GM23248 (cell line): ENCODE measurements at places on chromosomes 6 and 20. TPM values are rescaled to one million over a fixed set of nuclear protein-coding genes. Genes with fewer than 3 reads are reported as not detected.
A peak's percentile ranks its signal among the peaks of the same experiment; 100 is the strongest.

DNA sequence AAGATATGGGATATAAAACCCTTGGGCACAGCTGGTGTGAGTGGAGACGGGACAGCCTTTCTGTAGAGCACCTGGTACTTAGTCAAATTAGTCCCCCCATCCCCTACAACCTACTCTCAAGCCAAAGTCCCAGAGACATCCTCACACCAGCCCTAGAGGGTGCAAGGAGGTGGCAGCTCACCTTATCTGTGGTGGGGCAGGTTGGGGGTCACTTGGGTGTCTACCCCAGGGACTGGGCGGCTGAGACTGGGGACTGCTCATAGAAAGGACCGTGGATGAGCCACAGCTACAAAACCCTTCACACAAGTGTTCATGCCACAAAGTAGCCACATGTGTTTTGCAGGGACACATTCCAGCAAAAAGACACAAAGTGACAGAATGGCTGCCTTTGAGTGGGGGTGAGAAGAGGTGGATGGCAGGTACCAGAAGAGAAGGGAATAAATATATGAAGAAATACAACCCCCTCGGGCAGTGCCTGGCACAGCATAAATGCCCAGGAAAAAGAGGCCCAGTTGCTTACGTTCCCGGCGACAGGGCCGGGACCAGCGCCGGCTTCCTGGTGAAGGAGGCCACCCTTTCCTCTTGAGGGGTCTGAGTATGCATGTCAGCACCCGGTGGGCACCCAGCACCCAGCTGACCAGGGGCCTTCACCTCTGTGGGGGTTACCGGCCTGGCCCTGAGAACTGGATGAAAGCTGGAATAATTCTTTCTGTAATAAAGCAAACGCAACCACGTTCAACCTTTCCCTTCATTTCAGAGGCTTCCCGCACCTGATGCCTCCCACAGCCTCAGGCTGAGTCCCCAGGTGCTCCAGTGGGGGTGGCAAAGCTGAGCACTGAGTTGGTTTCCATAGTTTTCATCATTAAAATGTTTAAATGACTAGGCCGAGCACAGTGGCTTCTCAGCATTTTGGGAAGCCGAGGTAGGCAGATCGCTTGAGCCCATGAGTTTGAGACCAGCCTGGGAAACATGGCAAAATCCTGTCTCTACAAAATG, 14.4 kb upstream of the CEBPB start:
- H3K27me3 ChIP-seq: no peaks in the 10 kb centered on the region
- no peak for DNase-seq
- no peak overlapping the region for H3K27ac ChIP-seq
- H3K4me1 ChIP-seq: 0 out of 2 replicates have a peak, but pooled peaks cover 4% of the 10 kb centered on the region

The BPIFA2 gene
- total RNA-seq: not detected in 2 replicates

DNA sequence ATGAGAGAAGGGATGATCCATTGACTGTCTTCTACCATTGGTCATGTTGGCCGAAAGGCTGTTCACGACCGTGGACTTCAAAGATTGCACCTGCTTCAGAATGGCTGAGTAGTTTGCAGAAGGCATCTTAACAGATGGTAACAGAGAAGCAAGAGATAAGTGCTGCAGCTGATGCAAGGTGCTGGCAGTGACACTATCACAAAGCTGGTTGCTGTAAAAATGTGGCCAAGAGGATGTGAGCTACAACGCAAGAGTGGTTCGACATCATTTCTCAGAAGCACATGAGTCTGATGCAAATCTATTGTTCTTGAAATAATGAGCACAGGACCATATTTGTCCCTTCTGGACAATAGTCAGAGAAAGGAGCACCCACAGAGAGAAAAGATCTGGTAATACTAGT, 27.0 kb upstream of the ANKEF1 start:
- H3K4me3 ChIP-seq: no peak overlapping the region
- H3K27me3 ChIP-seq: 0 out of 2 replicates have a peak, but pooled peaks cover 3% of the 10 kb centered on the region
- H3K27ac ChIP-seq: no peak overlapping the region

GRCh38 chr6:39568896-39569295, 156.3 kb downstream of the KIF6 start:
- DNase-seq: peak; percentile 84
- H3K27ac ChIP-seq: no peak overlapping the region
- no peaks in the 10 kb centered on the region for H3K36me3 ChIP-seq
- H3K4me3 ChIP-seq: no peak overlapping the region
- peaks cover 28% of the 10 kb centered on the region for H3K4me1 ChIP-seq

GRCh38 chr6:51398064-51398705, 579.5 kb downstream of the TFAP2B start:
- H3K4me3 ChIP-seq: no peak overlapping the region
- H3K27ac ChIP-seq: no peak overlapping the region
- no peaks in the 10 kb centered on the region for H3K27me3 ChIP-seq
- DNase-seq: peak; percentile 7
